ENCODE measurements at places on chromosomes 6 and 20.

- no peak for DNase-seq
Observed at GRCh38 chr6:166286839-166287271, 21.3 kb downstream of the PRR18 start.

DNA sequence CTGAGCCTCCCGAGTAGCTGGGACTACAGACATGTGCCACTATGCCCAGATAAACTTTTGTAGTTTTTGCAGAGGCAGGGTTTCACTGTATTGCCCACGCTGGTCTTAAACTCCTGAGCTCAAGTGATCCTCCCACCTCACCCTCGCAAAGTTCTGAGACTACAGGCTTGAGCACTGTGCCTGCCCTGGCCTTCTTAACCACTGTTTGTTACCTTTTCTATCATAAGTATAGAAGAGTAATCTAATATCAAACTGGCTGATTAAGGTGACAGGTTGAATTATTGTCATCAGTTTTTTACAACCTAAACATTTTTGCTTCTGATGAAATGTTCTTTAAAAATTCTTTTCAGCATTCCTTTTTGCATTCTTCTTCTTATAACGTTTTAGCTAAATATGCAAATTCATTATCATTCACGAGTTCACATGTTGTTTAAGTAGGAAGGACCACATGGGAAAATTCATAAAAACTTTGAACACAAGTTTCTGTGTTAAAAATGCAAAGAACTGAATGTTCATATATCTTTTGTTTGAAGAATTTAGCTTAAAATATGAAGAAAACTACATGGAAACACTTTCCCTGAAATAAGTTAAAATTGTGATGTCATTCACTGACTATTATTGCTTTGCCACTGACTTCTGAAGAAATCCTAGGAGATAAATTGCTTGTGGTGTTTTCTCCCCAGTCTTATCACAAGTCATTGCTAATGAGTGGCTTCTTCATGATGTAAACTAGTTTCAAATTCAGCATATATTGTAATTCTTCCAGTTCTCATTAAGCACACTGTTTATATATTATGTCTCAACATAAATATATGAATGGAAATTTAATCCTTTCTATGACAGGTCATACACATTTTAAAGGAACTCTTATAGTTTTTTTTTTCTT lies 106.7 kb downstream of the ADGRB3 start:
- no peak for DNase-seq

DNA sequence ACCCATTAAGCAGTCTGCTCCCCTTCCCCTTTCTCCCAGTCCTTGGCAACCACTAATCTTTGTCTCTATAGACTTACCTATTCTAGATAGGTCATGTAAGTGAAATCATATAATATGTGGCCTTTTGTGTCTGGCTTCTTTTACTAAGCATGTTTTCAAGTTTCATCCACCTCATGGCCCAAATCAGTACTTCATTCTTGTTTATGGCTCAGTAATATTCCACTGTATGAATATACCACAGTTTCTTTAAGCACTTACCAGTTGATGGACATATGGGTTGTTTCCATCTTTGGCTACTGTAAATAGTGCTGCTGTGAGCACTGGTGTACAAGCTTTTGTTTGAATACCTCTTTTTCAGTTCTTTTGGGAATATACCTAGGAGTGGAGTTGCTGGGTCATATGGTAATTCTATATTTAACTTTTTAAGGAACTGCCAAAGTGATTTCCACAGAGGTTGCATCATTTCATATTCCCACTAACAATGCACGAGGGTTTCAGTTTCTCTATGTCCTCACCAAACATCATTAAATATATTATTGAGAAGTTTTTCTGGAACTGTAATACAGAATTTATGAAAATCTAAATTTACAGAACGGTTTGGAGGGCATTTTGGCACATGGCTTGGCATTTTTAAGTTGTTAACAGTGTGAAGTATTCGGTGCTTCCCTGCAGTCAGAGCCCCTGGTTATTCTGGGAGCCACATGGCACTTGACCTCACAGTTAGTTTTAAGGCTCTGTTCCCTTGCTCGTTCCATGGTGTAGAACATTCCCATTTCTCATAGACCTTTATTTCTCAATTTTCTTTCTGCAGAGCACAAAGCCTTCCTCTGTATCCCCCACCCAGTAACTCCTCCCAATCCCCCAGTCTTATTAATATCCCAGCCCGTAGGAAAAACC lies 27.0 kb upstream of the DTNBP1 start:
- DNase-seq, result no peak

DNA sequence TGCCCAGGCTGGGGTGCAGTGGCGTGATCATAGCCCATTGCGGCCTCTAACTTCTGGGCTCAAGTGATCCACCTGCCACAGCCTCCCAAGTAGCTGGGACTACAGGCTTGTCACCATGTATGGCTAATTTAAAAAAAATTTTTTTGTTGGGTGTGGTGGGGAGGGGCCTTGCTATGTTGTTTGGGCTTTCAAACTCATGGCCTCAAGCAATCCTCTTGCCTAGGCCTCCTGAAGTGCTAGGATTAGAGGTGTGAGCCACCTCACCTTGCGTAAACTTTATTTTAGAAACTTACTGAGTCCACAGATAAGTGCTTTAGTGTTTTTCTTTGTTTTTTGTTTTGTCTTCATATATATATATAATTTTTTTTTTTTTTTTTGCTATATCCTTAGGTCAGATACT lies 9.1 kb downstream of the SMAP1 start:
- no peak for DNase-seq

GRCh38 chr6:81088145-81088544 lies 664.3 kb downstream of the TENT5A start:
- DNase-seq, result no peak

DNA sequence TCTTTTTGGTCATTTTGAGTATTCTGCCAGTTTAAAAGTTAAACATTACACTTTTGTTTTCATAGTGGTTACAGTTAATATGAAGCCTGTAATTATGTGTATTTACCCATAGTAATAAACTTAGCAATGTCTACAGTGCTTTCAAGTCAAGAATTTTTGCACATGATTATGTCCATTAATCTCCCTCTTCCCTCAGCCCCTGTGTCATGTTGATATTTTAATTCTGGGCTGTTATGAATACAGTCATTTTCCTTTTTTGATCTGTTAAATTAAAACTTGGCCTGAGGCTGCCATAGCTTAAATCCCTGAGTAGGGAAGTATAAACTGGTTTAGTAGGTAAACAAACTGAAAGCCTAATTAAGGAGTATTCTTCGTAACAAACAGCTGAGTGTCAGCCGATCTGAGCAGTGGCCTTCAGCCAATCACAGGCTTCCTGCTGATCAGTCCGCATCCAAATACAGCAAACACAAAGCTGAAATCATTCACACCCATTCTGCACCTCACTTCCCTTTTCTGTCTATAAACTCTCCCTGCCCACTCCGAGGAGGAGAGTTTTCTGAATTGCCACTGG lies 9.5 kb upstream of the SFT2D1 start:
- DNase-seq, result peak; percentile 64

DNA sequence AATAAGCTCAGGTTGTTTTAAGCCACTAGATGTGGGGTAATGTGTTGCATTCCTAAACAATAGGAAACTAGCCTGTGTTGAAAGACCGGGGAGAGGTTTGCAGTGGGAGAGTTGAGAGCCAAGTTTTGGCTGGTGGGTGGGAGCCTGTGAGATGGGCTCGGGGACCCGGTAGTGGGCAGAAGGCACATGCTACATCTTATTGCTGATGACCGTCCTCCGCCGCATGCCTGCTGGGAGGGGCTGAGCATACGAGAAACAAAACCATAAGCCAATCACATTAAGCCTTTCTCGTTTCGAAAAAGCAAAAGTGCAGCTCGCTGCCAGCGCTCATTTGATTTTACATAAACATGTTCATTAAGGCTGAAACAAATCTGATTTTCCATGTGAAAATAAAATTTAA lies 57.4 kb upstream of the MPC1 start:
- DNase-seq, result no peak

GRCh38 chr6:33430991-33431879 lies 11.4 kb downstream of the SYNGAP1 start:
- no peak for DNase-seq

GRCh38 chr20:1324598-1325172 lies 4.3 kb downstream of the SDCBP2 start:
- no peak for DNase-seq

DNA sequence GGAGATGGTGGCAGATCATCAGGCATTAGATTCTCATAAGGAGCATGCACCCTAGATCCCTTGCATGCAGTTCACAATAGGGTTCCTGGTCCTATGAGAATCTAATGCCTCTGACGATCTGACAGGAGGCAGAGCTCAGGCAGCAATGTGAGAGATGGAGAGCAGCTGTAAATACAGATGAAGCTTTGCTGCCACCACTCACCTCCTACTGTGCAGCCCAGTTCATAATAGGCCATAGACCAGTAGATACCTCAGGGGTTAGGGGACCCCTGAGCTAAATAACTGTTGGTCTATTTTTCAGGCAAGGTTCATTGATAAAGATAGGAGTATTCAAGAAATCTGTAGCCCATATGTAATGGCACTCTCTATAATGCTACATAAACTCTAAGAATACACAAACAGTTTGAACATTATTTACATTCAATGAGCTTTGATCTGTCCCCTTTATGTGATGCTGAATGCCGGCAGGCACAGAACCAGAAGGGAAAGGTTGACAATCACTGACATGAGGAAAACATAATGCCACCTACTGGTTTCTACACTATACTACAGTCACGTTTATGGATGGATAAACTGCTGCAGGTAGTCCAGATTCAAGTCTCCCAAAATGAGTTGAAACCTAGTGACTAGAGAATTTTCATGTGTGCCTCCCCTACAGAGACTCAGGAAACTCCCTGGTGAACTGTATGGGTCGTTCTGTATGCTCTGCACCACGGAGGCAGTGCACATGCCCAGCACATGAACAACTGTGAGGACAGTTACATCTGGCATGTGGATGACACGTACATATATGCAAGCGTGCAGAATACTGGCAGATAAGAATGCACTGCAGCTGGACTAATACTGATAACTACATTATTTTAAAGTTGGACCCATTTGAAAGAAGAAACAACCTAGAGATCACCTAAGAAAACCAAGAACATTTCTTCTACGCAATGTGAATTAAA lies 72.0 kb downstream of the DST start:
- no peak for DNase-seq

GRCh38 chr6:19851241-19852089 lies 14.3 kb downstream of the ID4 start:
- DNase-seq, result peak; percentile 46

- peak; percentile 71 for DNase-seq
Observed at GRCh38 chr6:90397929-90398674, 101.5 kb upstream of the BACH2 start.

GRCh38 chr6:129186988-129187387 lies 304.1 kb downstream of the LAMA2 start:
- peak; percentile 53 for DNase-seq

- DNase-seq, result peak; percentile 71
Observed at GRCh38 chr20:10758446-10758845, 84.6 kb upstream of the JAG1 start.

- DNase-seq, result peak; percentile 37
Observed at GRCh38 chr20:57048027-57048869, 218.2 kb downstream of the BMP7 start.

- peak; percentile 73 for DNase-seq
Observed at GRCh38 chr6:14092838-14093789, 24.5 kb upstream of the CD83 start.

GRCh38 chr6:9620263-9620662 lies 794.6 kb downstream of the TFAP2A start:
- DNase-seq, result peak; percentile 57

DNA sequence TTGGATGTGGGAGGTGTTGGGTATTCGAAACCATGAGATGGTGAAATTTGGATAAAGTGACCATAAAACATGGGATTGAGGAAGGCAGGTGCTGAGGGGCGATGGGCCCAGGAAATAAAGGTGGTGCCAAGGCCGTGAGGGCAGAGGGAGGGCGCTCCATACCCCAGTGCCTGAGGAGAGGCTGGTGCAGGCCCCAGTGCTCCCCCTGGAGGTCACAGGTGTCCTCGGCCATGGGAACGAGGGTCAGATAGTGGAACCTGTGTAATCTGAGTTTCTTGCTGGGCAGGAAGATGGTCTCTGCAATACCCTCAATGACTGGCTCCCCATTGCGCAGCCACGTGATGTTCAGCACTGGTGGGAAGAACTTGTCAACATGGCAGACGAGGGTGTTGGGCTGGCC lies 16.2 kb downstream of the HLA-DPB1 start:
- no peak for DNase-seq

DNA sequence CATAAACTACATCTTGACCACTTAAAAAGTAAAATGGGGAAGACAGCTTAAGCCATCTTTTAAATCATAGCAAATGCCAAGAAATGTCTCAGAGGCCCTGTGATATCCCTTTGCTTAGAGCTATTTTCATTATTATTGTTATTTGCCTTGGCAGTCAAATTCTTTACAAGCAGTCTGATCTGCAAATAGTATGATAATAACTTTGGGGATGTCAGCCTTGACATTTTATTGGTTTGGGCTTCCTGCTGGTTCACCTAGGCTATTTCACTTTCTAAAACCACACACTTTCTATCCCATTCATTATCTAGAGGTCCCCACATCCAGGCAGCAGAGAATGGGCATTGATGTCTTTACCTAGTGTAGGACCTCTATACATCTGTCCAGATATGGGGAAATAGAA lies 125.1 kb downstream of the PDE7B start:
- no peak for DNase-seq

GRCh38 chr6:111361648-111362047 lies 121.4 kb downstream of the REV3L start:
- DNase-seq, result peak; percentile 17

- DNase-seq, result no peak
Observed at GRCh38 chr6:71393471-71393870, 104.9 kb downstream of the OGFRL1 start.
